Natural killer cell treated with Interleukin-12 subunit alpha and Interleukin-12 subunit beta and Interleukin-15 and Interleukin-18, amount 100 ng/mL, for 72 hours (primary cell): ENCODE measurements at places on chromosomes 7 and 10. TPM values are rescaled to one million over a fixed set of nuclear protein-coding genes. Genes with fewer than 3 reads are reported as not detected.

ICA1 gene
- 0.31 TPM for total RNA-seq

HKDC1 gene
- not detected for total RNA-seq

UBTD1 gene
- total RNA-seq = 5.6 TPM

FOXI2 gene
- not detected for total RNA-seq

EN2 gene
- total RNA-seq = not detected

FAM25A gene
- total RNA-seq = not detected
